ENCODE measurements at places on chromosomes 7 and 10.

GRCh38 chr7:50397320-50397970, 52.7 kb downstream of the FIGNL1 start:
- DNase-seq, result no peak

- peak; percentile 96 for DNase-seq
Measured at GRCh38 chr10:122126763-122127659, 138.0 kb downstream of the TACC2 start.

DNA sequence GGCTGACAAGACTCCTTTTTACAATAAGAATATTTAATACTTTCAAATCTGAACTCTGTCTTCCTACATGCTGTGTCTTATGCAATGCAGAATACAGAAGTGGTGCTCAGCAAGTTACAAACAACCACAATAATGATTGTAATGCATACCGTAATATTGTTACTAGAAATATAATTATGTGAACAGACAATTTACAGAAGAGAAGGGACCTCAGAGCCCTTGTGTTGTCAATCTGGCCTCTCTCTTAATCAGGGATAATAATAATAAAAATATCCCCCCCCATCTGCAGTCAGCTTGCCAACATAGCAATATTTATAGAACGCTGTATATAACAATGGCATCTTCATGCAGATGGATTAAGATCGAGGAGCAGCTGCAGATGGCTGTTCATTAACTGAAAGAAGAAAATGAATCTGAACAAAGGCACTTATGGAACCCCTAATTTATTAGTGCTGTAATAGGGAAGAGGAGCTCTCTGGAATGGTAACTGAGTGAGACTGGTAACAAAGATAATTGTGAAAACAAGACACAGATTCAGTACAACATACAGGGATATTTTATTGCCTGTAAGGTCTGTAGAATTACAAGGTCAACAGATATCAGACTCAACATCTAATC, 106.3 kb downstream of the TMEM26 start:
- no peak for DNase-seq

DNA sequence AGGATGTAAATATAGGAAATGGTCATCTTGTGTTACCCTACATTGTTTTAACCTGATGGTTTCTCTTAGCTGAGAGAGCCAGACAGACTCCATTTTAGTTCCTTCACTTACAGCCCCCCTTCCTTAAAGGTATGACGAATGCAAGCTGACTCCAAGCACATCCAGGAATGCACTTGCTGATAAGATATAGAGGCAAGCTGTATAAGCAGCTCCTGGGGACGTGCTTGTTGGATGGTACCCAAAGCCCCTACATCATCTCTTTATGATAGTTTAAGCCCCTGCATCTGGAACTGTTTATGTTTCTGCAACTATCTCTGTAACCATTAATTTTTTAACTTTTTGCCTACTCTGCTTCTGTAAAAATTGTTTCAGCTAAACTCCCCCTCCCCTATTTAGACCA, 41.7 kb downstream of the ZNF25 start:
- no peak for DNase-seq

GRCh38 chr10:55203319-55203718, 402.3 kb upstream of the PCDH15 start:
- no peak for DNase-seq

DNA sequence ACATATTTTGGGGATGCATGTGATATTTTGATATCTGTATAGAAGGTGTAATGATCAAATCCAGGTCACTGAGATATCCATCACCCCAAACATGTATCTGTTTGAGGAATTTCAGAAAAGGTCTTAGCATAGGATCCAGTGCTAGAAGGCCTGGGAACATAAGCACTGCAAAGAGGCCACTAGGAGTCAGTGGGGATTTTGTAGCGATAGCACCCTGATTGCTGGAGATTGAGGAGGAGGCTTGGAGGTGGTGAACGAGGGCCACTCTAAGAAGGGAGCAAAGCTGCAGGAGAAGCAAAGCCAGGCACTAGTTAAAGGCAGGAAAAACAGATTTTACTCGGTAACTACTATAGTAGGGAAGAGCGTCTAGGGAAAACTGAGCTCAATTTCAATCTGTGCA, 324.0 kb downstream of the LHFPL3 start:
- DNase-seq, result no peak

GRCh38 chr10:46560381-46560780, 3.9 kb upstream of the GPRIN2 start:
- DNase-seq, result no peak

- DNase-seq, result no peak
Measured at GRCh38 chr10:102424145-102424544, 3.5 kb downstream of the FBXL15 start.

DNA sequence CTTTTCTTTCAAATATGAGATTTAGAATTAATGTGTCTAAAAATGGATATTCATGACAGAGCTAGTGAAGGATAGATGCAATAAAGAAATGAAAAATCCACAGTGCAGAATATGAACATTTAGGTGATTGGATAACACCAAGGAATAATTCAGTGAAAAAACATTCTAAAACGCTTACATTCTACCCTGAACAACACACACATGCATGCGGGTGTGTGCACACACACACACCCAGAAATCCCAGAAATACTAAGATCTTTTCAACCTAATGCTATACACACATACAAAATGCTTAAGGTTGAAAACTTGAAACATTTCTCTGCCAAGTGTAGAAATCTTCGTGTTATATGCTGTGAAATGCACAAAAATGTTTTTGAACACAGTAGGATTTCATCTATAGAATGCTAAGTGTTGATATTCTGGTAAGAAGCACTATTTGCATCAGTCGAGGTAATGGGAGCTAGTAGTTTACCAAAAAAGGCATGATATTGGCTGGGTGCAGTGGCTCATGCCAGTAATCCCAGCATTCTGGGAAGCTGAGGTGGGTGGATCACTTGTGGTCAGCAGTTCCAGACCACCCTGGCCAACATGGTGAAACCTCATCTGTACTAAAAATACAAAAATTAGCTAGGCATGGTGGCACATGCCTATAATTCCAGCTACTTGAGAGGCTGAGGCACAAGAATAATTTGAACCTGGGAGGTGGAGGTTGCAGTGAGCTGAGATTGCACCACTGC, 600.6 kb downstream of the PHTF2 start:
- DNase-seq, result no peak

DNA sequence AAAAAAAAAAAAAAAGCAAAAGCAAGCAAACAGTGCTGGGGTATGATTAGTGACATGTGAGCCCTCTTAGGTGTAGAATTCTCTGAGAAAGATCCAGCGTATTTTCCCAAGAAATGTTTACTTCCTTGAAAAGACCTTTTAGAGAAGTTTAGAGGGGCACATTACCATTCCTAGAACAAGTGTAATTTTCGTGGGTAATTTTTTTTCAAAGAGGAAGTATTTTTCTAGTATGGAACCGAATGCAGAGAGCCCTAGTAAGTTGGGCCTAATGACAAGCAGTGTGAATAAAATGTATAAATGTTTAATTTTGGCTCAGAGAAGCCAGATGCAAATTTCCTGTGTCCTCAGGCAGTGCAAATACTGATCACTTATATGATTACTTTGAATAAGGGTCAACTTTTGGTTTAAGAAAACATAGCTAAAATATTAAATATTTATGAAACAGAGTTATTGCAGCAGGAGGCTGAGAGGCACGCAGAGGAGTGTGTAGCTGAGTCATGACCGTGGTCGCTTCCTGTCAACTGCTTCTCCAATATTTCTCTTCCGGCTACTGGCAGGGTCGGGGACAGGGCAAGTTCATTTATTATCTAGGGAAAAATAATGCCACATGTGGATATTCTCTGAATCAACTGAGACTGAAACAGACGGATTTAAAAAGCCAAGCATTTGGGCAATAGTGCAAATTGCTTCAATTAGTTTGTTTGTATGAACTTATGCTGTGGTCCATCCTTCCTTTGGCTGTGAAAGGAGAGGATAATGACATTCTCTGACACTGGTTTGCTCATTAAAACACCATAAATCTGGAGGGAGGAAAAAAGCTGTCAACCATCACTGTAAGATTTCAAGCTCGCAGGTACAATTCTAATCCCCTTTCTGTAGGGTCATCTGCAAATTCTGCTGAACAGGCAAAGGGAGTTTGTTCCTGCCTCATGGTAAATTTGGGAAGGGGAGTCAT, 495.2 kb downstream of the GLRX3 start:
- DNase-seq, result no peak

DNA sequence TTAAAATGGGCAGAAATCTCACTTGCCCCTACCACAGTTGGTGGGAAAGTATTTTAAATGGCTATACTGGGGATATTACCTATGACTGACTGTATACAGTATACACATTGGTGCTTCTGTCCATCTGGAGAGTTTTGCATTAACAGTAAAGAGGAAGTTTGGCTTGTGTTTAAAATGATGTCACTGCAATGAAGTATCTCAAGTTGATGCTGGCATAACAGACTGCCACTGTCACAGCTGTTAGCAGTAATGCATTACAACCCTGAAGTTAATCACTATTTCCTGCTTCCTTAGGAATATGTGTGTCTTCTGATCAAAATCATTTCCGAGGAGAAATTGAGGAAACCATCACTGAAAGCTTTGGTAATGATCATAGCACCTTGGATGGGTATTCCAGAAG, 1.9 kb downstream of the DKK1 start:
- peak; percentile 58 for DNase-seq

DNA sequence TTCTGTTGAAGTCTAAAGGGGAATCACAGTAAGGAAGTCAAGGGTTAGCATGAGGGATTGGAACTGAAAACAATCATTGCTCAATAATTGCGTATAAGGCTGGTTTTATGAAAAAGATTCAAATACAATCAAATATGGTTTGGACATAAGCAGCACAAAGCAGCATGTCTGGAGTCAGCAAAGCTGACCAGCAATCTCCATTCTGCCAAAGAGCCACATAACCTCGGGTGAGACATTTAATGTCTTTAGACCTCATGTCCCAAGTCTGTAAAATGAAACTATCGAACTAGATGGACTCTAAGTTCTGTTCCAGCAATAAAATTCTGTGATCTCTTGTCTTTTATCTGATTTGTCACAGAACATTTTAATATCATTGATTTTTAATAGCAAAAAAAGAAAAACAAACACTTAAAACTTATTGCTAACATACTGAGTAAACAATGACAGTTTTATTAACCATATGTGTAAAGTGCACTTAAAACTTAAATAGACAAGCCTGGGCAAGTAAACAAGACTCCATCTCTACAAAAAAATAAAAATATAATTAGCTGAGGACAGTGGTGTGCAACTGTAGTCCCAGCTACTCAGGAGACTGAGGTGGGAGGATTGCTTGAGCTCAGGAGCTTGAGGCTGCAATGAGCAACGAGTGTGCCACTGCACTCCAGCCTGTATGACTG, 217.0 kb downstream of the MAGI2 start:
- DNase-seq, result no peak

DNA sequence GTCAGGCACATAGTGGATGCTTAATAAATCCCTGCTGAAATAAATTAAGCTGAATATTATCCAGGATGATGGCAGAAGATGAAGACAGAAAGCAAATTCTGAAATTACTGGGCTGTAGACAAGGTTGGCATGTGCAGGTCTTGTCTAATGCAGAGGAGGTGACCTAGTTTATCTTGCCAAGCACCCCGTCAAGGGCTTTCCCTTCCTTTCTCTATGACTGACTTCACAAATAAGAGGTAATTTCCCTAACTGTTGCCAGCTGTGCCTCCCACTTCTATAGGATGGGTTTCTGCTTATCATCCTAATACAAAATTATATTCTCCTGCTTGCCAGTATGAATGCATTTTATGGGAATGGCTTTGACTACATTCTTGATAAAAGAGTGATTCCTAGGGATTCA, 38.0 kb downstream of the LHFPL3 start:
- no peak for DNase-seq

GRCh38 chr7:34453150-34453549, 204.9 kb upstream of the NPSR1 start:
- peak; percentile 51 for DNase-seq

GRCh38 chr7:80641548-80641947, 3.1 kb downstream of the CD36 start:
- no peak for DNase-seq

GRCh38 chr10:93437086-93437945, 44.8 kb downstream of the MYOF start:
- peak; percentile 99 for DNase-seq

DNA sequence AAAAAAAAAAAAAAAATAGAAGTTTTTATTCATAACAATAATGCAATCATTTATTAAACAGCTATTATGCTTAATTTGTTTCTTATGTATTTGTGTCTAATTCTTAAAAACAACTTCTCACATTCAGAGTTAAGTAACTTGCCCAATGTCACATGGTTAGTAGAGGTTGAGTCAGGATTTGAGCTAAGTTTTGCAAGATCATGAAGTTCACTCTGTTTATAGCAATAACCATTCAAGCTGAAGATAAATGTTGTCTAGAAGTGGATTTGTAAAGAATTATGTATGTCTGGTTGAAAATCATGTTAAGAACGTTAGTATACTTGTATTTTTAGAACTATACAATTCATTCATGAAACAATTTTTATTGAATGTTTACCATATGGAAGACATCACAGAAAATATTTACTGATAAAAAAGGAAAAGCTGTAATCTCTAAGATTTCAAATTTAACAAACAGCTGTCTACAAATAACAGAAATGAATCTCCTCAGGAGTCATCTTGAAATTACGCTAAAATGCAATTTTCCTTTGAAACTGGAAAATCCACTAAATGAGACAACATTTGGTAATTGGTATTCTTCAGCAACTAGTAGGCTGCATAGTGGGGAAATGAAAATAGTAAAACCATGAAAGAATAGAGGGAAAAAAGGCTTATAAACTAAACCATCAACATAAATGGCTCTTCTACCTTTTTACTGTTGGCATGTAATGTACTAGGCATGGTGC, 70.5 kb upstream of the AHR start:
- no peak for DNase-seq

DNA sequence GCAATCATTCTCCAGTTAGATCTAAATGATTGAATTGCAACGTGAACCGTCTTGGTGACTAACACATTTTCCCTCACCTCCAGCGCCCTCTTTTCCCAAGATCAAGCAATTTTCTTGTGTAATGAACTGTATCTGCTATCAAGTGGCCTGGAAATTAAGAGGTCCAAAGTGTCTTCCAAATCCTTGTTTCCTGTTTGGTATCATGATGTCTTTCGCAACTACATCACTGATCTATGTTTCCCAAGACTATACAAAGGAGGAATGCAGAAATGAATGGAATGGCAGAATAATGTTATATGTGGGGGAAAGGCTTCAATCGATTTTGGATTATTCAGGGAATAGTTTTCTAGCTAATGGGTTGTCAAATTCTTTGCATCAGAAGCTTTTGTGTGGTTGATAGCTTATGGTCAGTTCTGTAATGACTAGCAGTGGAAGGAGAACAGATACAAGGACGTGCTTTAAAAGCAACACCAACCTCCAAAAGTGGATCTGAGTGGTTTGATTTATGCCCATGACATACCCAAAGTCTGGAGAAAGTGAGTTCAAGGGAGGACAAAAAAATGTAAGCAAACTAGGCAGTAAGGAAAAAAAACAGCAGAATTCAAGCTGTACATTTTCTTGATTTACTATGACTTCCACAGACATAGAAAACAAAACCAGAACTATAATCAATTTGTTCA, 14.6 kb upstream of the ZEB1 start:
- DNase-seq, result no peak

- DNase-seq, result no peak
Measured at GRCh38 chr10:123229927-123230630, 75.9 kb downstream of the BUB3 start.

DNA sequence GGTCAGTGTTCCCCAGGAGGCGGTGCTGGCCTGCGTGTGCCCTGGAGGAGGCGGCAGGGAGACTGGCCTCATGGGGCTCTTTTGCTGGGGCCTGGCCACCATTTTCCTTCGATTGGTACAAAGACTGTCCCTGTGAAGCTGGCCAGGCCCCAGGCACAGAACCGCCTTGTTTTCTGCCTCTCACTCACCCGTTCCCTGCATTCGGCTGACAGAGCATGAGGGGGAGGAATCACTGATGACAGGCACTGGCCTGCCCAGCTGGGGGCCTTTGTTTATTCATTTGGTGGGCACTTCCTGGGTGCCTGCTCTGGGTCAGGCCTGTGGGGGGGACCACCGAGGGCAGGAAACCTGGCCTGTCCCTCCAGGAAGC, 139.2 kb downstream of the FAM53B start:
- DNase-seq, result no peak

Data from EL (cell line).